ENCODE measurements at places on chromosomes 1 and 21.
A peak's percentile ranks its signal among the peaks of the same experiment; 100 is the strongest.

GRCh38 chr1:41101076-41101475 lies 79.6 kb upstream of the SLFNL1 start:
- no peak for DNase-seq

DNA sequence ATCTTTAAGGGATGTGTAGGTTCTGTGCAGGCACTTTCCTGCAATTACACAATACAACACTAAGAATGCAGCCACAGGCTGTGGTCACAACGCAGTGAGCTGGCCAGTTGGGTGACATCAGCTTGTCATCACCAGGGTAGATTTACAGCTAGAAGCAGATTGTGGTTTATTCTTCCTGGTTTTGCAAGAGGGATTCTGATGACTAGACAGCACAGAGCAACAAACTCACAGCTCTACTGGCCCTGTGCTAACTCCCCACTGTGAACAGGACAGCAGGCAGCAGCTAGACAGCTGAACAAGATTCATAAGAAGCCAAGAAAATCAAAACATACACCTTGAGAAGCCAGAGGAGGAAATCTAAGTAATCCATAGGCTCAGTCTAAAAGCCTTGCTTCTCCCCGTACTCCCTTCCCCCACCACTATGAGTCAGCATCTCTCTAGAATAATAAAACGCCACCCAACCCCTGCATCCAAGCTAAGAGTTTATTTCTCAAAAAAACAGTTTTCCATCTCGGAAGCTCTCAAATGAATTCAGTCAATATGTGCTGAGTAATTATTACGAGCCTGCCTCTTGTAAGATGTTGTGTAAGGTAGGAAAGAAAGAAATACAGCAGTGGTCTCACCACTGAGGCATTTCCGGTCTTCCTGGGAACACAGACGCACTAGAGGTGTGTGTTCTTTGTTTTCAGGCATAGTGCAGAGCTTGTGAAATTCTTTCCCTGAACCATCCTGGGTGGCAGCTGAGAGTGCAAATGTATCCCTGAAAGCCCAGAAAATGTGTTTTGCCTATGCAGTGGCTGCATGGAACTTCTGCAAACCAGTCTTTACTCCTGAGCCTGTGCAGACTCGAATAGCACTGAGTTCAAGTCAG lies 162.8 kb downstream of the NTPCR start:
- no peak for DNase-seq

DNA sequence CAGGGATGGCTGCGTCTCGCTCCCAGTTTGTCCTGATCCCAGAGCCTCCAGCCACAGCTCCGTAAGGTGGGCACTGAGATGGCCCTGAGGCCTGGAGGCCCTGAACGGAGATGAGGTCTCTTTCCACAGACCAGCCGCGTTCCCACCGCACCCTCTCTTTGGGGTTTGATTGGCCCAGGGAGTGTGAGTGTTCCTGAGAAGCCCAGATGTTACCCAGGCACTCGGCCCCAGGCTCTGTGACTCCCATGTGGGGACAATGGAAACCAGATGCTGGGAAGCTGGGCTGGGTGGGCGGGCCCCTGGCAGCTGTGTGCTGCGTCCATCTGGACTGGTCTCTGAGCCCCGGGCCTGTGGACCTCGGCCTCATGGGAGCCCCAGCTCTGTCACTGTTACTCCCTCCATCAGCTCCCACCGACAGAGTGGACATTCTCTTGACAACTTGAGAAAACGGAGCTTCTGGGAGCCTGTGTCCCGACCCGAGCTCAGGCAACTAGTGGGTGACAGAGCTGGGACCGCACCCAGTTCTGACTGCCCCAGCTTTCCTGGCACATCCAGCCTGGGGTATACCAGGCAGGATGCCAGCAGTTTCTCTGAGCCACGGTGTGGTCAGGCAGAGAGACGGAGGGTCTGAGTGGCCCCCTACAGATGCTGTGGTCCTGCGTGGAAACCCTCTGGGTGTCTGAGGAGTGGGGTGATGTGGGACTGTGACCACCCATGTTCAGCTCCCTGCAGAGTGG lies 9.8 kb upstream of the COL6A1 start:
- DNase-seq: no peak

GRCh38 chr1:150138044-150138443 lies 11.7 kb upstream of the PLEKHO1 start:
- no peak for DNase-seq

DNA sequence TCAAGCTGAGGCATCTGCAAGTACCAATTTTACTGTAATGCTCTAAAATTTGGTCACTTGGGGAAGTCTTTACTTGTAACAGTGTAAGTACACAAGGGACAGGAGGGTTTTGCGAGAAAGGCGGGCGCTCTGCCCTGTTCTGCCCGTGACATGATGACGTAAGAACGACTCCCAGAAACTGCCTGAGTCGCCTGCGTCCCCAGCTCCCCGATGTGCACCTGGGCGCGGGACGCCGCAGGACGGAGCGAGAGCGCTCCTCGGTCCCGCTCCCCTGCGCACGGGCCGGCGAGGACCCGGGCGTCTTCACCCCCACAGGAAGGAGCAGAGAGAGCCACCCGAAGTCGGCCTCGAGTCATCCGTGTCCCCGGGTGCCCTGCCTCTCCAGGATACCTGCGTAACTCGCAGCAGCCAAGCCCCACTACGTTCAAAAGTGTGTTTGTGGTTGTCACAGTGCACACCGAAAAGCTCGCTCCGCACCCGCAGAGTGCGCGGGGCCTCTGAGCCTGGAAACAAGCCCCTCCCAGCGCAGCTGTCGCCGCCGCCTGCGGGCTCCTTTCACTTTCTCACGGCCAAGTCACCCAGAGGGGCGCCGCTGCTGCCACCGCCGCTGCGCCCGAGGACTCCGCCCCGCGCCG lies 3.3 kb upstream of the ZBTB18 start:
- DNase-seq: peak; percentile 62

- DNase-seq: no peak
These were observed 190.7 kb upstream of the ESRRG start for GRCh38 chr1:216913976-216914375.
